Activated CD4-positive, alpha-beta T cell treated with anti-CD3 and anti-CD28 coated beads, Interleukin-2, amount 10 ng/mL, durations not matched to agents 24 days and 14 days (primary cell): ENCODE measurements at places on chromosomes 13 and 19. TPM values are rescaled to one million over a fixed set of nuclear protein-coding genes. Genes with fewer than 3 reads are reported as not detected.

The OR4F17 gene
- not detected in 2 replicates for total RNA-seq

The ZNF30 gene
- 3.6 and 4.4 TPM in 2 replicates for total RNA-seq

The ZNF799 gene
- 3.9 and 4.0 TPM in 2 replicates for total RNA-seq

The RNF225 gene
- total RNA-seq, result 0.54 and 1.1 TPM in 2 replicates

The STXBP2 gene
- 83.4 and 84.3 TPM in 2 replicates for total RNA-seq

The CGB2 gene
- not detected in 2 replicates for total RNA-seq

The KLK3 gene
- not detected in 2 replicates for total RNA-seq

The ALOX5AP gene
- 33.3 and 33.4 TPM in 2 replicates for total RNA-seq

The LILRB5 gene
- total RNA-seq, result not detected in 2 replicates
